ENCODE measurements at places on chromosomes 4 and X.

GRCh38 chr4:26179316-26179760, 141.5 kb upstream of the RBPJ start:
- no peak for DNase-seq

DNA sequence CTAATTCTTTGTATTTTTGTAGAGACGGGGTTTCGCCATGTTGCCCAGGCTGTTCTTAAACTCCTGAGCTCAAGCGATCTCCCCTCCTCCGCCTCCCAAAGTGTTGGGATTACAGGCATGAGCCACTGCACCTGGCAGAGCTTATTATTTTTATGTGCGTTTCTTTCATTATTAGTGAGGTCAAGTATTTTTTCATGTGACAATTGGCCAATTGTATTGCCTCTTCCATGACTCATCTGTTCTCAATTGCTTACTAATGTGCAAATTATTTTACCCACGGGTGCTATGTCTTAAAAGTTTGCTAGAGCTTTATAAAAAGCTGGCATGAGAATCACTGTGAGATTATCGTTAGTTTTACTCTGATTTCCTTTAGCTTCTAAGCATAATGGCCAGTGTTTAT, 13.0 kb upstream of the ARX start:
- DNase-seq, result no peak

DNA sequence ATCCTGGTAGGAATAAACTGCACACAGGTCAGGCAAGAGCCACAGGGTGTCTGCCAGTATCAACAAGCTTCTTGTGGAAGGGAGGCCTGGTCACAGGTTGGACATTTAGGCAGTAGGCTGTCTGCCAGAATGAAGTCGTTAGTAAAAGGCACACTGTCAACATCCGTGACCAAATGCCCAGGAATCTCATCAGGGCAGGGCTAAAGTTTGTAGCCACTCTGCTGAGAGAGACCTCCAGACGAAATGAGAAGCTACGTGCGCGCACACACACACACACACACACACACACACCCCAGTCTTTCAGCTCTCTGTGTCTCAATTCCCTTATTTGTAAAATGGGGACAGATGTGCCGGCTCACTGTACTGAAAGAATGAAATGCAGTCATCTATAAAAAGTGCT, 408.7 kb upstream of the ZFP42 start:
- DNase-seq, result no peak

DNA sequence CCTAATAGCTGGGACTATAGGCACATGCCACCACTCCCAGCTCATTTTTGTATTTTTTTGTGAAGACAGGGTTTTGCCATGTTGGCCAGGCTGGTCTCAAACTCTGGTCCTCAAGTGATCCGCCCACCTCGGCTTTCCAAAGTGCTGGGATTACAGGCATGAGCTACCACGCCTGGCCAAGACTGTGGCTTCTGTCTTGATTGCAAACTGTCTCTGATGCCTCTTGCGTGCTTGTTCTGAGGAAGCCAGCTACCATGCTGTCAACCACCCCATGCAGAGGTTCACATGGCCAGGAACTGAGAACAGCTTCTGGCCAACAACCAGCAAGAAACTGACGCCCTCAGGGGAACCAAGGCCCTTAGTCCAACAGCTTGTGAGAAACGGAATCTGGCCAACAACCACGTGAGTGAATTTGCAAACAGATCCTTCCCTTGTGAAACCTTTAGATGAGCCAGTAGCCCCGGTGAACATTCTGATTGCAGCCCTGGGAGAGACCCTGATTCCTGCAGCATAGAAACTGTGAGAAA, 71.2 kb downstream of the SUPT20HL2 start:
- no peak for DNase-seq

- no peak for DNase-seq
Observed at GRCh38 chrX:10972706-10973105, 138.4 kb upstream of the HCCS start.

DNA sequence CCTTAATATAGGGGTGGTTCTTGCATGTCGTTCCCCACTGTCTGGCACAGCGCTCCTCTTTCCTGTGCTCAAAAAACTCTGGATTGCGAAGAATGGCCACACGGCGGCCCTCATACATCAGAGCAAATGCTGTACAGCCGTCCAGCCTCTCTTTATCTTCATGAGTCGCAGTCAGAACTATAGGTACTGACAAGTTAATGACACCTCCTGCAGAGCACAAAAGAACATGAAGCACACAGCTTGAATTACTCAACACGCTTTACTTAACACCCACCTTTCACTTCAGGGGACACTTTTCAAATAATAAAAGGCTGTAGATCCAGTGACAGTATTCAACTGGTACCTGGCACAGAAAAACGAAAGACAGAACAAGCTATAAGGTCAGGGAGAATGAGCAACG, 65.3 kb downstream of the PAPSS1 start:
- no peak for DNase-seq

GRCh38 chr4:133320576-133321170, 171.6 kb downstream of the PCDH10 start:
- no peak for DNase-seq

GRCh38 chrX:101564651-101565050, 14.3 kb downstream of the ARMCX1 start:
- DNase-seq, result no peak

- no peak for DNase-seq
Observed at GRCh38 chrX:79604364-79604763, 237.2 kb upstream of the ITM2A start.

DNA sequence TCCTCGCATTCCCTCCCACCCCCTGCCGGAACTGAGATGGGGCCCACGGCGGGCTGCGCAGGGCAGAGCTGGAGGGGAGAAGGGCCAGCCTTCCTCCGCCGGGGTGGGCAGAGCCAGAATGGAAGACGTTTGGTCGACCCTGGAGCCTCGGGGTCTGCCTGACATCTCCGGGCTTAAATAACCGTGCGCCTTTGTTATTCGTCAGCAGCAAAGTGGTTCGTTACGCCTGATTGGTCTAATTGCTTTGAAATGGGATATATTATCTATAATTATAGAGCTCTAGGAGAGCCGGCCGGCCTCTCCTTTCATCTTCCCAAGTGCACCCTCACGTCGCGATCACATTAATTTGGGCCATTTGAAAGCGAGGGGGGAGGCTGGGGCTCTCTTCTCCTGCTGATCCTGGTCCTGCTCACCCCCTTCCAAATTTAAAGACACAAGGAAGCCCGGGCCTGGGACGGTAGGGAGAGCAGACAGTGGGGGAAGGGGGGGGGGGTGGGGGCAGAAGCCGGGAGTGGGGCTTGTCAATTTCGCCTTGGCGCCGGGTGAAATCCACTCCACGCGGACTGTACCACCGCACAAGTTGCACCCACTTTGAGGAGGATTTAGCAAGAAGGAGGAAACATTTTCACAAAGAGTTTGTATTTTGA, 4.7 kb upstream of the MSX1 start:
- DNase-seq, result no peak

GRCh38 chr4:7425591-7426468, 8.9 kb downstream of the PSAPL1 start:
- no peak for DNase-seq

DNA sequence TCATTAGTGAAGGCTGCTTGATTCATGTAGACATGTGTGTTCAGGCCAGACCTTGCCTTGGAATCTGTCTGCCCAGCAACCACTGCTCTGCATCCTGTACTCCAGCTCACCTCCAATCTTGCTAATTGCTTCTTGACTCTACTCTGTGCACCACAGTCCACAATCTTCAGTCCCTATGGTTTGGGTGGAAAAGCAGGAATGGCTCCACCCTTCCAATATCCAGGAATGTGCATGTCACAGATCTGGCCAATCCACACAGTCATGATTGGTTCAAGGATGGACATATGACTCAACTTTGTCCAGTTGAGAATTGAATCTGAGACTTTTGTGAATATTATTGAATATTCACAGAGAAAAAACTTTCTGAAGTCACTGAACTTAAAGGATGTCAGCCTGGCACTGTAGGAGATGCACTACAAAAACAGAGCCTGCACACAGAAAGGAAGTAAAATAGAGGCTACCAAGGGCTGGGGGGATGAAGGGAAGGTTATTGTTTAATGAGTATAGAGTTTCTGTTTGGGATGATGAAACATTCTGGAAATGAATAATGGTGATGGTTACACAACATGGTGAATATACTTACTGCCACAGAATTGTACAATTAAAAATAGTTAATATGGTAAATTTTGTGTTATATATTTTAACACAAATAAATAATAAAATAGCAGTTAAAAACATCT, 161.3 kb upstream of the USP38 start:
- no peak for DNase-seq

DNA sequence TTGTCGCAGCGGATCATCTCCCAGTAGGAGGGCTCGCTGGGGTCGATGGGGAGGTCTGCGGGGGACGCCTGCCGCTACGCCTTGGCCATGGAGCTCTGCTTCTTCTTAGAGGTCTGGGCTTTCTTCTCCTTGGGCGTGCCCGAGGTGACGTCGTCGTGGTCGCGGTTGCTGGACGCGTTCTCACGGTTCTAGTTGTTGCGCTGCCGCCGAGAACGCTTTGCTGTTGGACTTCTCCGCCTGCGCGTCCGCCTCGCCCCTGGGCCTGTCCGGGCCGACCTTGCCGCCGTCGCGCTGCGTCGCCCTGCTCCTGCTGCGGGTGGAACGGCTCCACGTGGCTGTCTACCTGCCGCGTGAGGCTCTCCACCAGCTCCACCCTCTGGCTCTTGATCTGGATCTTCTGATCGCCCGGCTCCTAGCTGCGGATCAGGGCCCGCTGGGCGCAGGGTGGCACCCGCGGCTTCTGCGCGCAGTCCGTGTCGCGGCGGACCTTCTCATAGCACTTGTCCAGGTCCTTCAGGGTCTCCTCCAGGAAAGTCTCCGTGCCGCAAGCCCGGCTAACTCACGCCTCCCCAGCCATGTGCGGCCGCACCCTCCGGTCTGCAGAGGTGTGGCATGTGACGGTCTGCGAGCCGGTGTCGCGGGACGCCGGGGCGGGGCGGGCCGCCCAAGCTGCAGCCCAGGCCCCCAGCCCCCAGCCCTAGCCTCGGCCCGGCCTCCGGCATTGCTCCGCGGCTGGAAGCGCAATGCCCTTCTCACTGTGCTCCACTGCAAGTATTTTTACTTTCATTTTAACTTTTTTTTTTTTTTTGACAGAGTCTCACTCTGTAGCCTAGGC, 40.5 kb upstream of the OGT start:
- peak; percentile 56 for DNase-seq

DNA sequence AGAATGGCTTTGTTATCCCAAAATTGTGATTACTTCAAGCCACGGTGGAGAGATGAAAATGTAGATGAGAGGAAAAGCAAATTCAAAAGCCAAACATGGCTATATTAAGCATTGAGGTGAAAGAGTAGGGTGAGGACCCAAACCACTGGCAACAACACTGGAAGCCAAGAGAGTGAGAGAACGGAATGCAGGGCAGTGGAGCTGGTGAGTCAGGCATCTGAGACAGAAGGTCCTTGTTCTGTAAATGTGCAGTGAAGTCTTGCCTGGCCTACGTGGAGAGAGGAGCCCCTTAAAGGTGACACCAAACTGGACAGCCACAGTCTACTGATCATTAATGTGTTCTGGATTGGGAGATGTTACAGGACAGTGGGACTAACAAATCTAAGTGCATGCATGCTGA, 22.8 kb upstream of the SEC24B start:
- DNase-seq, result no peak

DNA sequence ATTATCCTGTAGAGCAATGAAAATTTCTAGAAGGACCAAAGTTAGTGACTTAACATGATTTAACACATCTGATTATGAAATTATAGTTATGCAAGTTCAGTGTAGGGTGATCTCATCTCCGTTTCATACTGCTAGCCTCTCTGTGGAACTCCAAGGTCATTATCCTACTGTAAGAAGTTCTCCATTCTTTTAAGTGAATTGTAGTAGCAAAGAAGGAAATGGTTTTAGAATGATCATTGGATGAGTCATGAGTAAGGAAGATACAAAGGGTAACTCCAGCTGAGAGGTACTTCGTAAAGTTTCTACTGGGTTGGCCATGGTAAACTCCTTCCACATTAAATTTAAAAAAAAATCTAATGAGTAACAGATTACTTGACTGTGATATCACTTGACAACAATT, 215.0 kb upstream of the GIMD1 start:
- DNase-seq, result no peak

DNA sequence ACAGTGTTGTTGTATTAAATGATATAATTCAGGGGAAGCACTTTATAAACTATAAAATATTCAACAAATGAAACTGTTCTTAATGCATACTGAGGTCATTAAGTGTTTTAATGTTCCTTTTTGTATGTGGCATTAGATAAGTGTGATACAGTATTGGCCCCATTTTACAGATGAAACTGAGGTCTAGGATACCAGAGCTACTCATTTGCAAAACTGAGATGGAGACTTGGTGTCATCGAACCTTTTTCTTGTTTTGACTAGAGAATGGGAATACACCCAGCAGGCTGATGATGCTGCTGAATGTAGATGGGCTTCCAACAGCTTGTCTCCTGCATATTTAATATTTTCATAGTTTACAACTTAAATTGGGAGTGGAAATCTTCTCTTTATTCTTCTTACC, 34.6 kb downstream of the TAF1 start:
- DNase-seq, result no peak

DNA sequence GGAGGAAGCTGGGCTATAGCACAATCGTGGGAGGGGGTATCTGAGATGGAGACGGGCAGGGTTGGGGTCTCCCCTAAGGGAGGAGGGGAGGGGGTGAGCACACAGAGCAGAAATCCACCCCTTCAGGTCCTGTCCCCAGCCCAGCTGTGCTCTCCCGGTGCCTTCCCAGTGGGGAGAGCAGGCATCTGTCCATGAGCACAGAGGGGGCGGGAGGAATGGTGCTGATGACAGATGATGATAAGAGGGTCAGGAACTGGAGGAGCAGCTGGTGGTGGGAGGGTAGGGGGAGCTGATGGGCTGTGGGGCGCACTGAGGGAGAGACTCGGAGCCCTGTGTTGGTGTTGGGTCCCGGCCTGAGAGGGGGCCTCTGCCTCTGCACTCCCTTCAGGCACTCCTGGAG, 8.6 kb downstream of the ATP2B3 start:
- DNase-seq, result no peak

GRCh38 chrX:44503560-44503959, 39.1 kb downstream of the FUNDC1 start:
- no peak for DNase-seq

DNA sequence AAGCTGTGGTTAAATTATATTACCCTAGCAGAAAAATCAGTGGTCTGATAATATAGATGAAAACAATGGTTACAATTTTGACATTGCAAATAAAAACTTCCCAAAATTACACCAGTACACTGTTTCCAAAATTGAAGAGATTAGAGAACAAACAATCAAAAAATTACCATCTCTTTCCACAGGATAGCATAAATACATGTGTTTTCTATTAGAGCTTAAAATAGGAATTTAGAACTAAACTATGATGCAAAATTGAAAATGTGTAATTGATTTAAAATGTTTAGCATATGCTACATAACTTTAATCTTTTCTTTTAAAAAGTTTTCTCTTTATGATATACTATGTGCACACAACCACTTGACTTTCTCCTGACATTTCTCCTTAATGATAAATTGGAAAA, 6.7 kb downstream of the EDNRA start:
- DNase-seq, result no peak

DNA sequence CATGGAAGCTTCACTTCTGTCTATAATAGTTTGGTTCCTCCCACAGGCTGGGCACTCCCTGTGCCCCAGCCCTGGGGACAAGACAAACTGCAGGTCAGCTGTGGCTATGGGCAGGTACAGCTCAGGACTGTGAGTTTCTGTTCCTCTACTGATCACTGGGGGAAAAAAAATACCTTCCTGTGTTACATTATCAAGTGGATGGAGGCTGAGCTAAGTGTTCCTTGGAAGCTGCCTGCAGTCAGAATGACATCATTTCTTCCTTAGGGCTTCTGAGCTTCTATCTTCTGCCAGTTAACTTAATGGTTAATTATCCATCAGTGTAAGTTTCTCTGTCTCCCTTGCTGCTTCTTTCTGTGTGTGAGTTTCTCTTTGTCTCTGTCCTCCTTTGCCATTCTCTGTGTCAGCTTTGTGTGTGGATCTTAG, 4.6 kb downstream of the RAB33A start:
- no peak for DNase-seq
